ENCODE measurements at places on chromosomes 1 and 21. TPM values are rescaled to one million over a fixed set of nuclear protein-coding genes. Genes with fewer than 3 reads are reported as not detected.

ROR1 gene
- 0.18 TPM for total RNA-seq

PDC gene
- not detected for total RNA-seq

AGL gene
- 16.1 TPM for total RNA-seq

SYT2 gene
- total RNA-seq = not detected

GUCA2B gene
- total RNA-seq = not detected

FCRL1 gene
- total RNA-seq = 0.11 TPM

CYB561D1 gene
- 11.1 TPM for total RNA-seq

SPATA45 gene
- not detected for total RNA-seq

ERICH3 gene
- not detected for total RNA-seq

SLC2A5 gene
- not detected for total RNA-seq

DNA sequence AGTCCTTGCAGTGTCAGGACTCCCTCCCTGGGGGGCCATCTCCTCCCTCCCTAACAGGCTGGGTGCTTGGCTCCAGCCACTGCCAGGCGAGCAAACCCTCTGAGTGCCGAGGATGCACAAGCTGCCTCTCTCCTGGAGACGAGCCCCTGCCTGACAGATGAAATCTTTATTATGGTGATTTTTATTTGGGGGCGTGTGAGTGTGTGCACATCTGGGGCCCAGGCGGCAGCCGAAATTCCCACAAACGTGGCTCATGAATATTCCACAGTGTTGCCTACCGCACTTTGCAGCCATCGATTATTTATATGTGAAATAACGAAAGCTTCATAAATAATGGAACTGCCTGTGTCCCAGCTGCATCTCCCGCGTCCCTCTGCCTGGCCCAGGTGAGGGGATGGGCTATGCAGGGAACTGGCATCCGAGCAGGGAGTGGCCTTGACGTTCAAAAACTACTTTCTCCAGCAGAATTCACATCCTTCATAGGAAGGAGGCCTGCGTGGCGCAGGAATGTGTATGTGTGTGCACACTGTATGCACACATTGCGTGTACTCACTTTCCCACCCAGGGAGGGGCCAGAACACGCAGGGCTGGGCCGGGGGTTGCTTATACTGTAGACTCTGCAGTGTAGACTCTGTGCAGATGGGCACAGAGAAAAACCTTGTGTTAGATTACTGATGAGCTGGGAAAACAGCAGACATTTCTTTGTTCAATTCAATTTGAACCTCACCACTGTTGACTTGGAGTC, 73.1 kb downstream of the UBIAD1 start:
- no peak for DNase-seq

GRCh38 chr21:26766826-26767325, 78.3 kb downstream of the ADAMTS1 start:
- DNase-seq = no peak

DNA sequence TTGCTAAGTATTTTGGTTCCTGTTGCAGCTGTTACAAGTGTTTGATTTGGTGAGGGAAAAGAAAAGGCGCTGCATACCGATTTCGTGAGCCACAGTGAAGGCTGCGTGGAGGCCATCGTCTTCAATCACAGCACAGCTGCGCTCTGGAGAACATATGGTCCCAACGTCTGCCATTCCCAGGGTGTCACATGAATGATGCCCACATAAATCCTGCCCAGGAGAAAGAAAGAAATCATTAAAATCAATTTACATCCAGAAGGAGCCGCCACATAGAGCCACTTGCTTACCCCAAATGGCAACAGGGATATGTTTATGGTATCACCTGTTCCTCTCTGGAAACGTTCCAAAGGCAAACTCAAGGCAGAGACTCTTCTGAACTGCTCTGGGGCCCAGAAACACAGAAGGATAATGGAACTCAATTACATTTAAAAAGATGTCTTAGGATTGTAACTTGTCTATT, 12.2 kb downstream of the ADAMTS5 start:
- no peak for DNase-seq

GRCh38 chr1:69511426-69512192, 56.1 kb upstream of the LRRC7 start:
- DNase-seq = no peak

DNA sequence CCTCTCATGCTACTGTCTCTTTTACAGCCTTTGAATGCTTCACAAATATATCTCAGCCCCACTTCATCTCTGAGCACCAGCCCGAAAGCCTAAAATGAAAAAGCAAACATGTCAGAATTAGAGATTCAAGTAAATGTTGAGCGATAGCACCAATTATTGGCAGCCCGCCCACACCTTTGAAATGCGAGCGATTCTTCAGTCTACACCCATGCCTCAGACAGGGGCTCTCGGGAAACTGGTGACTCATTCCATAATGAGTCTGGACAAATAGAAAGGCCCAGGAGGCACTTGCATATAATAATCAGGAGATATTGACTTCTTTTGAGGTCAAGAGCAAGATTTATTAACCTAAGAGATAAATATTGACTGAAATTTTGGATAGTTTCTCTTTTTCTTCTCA, 487.3 kb upstream of the PTBP2 start:
- DNase-seq = no peak

- DNase-seq = no peak
These were observed 8.1 kb downstream of the SLC44A3 start for GRCh38 chr1:94828251-94828650.

- no peak for DNase-seq
These were observed 32.4 kb upstream of the MAB21L3 start for GRCh38 chr1:116078699-116079223.

DNA sequence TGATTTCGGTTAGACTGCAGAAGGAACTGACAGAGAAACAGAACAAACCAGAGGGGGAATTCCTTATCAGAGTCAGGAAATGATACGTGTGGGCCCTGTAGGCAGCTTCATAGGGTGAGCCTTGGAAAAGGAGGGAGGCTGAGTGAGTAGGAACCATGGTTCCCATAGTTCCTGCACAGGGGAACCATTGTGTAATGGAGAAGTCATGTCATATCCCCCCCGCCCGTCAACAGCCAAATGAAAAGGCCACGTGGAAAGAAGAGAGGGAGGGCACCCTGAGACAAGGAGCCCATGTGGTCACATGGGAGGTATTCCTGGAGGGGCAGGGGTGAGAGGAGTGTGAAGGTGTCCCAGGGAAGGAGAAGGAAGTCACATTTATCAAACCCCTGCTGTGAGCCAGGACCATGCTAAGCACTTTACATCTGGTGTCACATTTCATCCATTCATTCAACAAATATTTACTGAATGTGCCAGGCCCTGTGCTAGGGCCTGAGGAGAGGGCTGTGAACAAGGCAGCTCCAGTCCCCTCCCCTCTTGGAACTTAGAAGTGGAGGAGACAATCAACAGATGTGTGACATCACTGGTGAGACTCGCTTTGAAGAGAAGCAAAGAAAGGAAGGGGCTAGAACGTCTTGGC, 15.7 kb upstream of the FGR start:
- no peak for DNase-seq

DNA sequence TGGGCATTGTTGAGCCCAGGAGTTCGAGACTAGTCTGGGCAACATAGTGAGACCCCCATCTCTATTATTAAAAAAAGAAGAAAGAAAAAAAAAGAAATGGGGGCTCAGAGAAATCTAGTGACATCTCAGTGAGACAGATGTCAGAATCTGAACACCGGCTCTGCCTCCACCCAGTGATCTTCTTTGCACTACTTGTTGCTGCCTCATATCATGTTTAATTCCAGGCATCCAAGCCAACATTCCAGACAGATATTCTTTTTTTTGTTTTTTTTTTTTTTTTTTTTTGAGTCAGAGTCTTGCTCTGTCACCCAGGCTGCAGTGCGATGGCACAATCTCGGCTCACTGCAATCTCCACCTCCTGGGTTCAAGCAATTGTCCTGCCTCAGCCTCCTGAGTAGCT, 5.0 kb upstream of the ARL8A start:
- DNase-seq = no peak

DNA sequence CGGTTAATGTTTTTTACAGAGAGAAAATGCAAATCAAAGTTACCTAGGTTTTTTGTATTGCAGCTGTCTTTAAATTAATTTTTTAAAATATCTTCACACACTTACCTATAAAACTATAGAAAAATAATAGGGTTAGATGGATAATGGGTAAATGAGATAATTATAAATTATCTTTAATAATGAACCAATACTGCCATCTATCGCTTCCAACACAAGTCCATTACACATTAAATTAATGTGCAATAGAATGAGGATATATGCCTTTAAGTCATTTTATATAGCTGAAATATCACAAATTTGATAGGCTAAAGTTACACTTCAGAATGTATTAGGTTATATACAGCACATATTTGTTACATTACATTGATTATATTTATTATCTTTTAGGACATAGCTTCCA, 2212.8 kb downstream of the MRPL39 start:
- DNase-seq = no peak

DNA sequence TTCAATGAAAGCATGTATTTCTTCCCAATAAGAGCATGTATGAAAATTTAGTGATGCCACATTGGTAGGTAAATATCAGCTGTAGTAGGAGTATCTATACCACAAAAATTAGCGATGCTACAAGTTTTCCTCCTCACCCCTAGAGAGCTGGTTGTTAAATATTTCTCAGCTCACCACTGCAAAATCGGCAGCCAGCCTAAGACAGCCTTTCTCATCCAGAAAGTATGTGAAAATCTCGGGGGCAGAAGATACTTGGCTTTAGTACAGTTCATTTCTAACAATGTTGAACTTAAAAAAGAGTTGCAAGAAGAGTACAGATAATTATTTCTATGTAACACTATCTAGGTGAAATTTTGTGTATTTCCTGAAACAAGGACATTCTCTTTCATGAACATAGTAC, 235.4 kb downstream of the TPR start:
- no peak for DNase-seq

- no peak for DNase-seq
These were observed 27.5 kb upstream of the VPS26C start for GRCh38 chr21:37294679-37295078.

GRCh38 chr1:82059959-82060358, 259.2 kb downstream of the ADGRL2 start:
- DNase-seq = no peak

GRCh38 chr1:173100476-173101107, 49.9 kb upstream of the TNFSF18 start:
- DNase-seq = no peak

DNA sequence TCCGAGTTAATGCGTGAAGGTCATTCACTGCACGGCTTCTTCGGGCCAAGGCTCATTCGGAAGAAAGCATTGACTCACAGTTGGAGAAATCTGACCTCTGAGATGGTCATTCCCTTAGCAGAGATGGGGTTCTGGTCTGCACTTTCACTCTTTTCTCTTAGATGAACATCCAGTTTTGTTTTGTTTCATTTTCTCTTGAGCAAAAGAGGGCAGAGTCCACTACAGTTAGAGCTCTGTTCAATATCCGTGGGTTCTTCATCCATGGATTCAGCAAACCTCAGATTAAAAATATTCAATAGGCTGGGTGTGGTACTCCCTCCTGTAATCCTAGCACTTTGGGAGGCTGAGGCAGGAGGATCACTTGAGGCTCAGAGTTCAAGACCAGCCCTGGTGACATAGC, 57.4 kb upstream of the SIPA1L2 start:
- no peak for DNase-seq

GRCh38 chr1:40204856-40205255, 42.9 kb upstream of the TMCO2 start:
- no peak for DNase-seq

DNA sequence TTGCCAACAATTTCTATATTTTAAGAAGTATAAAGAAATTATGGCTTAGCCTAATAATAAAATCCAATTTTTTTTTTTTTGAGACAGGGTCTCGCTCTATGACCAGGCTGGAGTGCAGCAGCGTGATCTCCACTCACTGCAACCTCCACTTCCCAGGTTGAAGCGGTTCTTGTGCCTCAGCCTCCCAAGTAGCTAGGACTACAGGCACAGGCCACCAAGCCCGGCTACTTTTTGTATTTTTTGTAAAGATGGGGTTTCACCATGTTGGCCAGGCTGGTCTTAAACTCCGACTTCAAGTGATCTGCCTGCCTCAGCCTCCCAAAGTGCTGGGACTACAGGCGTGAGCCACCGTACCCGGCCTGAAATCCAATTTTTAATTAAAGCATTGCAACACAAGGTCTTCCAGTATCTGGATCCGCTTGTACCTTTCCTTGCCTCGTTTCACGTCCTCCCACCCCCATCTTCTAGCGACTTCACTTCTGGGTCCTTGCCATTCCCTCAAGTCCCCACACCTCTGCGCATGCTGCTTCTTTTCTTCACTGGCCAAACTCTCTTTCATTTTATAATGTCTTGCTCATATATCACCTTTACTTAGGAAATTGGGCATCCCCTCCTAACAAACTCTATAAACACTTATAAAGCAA, 2.3 kb downstream of the FUBP1 start:
- DNase-seq = no peak

GRCh38 chr21:15065392-15066122, 757 bp upstream of the NRIP1 start:
- peak; percentile 65 for DNase-seq

GRCh38 chr1:45922813-45923212, 119.4 kb downstream of the MAST2 start:
- no peak for DNase-seq

GRCh38 chr1:40303790-40304189, 13.3 kb downstream of the COL9A2 start:
- DNase-seq = no peak

Measured in activated T-cell treated with anti-CD3 and anti-CD28 coated beads, Interleukin-2, amount 50 U/mL, for 4 hours (primary cell).